ENCODE measurements at places on chromosomes 4 and X.

- no peak for DNase-seq
These were observed 91.9 kb upstream of the KLHL13 start for GRCh38 chrX:118208481-118208880.

DNA sequence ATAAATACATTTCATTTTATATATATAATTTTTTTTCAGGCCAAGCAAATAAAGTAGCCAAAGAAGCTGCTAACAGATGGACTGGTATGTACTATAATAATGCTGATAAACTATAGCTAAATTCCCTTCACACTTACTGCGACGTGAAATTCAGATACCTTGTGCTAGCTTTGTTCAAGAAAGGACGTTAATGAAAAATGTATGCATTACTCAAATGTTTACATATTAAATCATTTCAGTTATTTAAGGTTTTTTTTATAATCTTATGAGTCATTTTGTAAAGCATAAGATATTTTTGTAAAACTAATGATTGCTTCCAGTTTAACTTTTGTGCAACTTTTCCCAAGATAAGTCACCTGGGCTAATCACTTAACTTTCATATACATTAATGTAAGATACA lies 57.2 kb upstream of the TMEM131L start:
- DNase-seq: no peak

DNA sequence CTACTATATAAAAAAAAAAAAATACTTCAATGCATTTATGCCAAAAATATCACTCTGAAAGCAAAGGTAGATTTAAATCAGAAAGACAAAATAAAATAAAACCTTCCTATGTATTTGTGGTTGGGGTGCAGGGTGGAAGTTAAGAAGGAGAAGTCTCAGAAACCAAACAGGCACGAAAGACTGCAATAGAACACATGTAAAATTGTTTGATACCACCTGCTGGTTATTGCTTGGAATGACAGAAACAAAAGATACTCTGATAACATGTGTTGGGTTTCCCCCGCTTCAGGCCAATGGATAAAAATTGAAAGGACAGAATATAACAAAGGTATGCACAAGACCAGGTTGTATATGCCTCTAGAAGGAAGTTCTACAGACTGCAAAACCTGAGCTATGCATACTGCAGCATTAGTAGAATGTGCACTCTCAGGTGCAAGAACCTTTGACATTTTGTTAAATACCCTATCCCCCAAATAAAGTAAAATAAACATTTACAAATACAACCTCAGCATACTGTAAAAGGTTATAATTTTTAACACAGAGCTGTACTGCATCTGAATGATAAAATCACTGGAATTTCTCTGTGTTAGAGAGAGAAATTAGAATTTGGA lies 118.8 kb downstream of the GABRA2 start:
- peak; percentile 40 for DNase-seq

DNA sequence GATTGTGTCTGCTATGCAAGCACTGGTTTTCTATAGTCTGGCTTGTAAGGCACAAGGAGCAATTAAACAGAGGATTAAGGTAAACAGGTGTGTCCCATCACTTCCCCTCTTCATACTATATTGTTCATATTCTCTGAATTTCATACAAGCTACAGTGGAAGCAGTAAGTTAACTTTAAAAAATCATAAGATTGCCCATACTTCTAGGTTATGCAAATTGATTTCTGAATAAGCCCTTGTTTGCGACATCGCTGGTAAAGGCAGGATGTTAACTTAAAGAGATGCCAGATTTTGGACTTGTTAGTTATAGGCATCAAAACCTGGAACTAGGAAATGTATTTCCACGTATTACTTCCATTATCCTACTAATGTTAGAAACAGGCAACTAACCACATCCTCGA lies 1.0 kb upstream of the TMEM131L start:
- DNase-seq: no peak

DNA sequence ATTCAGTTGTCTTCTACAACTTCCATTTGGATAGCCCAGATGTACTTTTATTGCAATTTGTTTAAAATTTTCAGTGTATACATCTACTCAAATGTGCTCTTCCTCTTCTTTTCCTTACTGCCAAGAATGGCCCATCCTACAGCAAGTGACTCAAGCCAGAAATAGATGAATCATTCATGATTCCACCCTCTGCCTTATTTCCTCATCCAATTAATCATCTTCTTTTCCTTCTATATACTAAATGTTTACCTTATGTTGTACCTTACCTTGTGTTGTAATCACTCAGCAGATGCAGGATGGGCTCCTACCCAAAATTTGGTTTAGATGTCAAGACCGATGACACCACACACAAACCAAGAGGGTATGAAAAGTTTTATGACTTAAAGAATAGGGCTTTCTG lies 437.8 kb downstream of the GRXCR1 start:
- DNase-seq: no peak

All from bone marrow (tissue), 2 donors.